Calu3 (cell line): ENCODE measurements at places on chromosomes 3 and 15.

- H3K36me3 ChIP-seq = peaks cover 25% of the 10 kb centered on the region
- peaks cover 13% of the 10 kb centered on the region for H3K4me1 ChIP-seq
- H3K4me3 ChIP-seq = peak overlapping the region; percentile 46
- peak overlapping the region; percentile 23 for H3K27ac ChIP-seq
These were observed 9.5 kb downstream of the RPS17 start for GRCh38 chr15:82530606-82531379.

DNA sequence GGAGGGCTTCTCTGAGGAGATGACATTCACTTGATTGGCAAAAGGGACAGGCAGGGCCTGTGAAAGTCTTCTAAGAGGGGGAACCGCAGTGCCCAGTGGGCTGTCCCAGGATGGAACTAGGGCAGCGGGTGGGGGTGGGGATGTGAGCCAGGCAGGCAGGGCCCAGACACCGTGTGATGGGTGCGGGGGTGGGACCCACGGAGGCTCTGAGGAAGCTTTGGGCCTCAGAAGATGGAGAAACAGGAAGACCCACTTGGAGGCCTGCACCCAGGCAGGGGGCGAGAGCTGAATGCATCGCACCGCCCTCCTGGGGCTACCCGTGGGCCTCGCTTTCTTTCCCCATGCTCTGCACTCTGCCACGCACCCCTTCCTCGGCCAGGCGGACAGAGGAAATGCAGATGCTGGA is 32.9 kb upstream of the ACAD9 start:
- peaks cover 29% of the 10 kb centered on the region for H3K27me3 ChIP-seq
- no peak overlapping the region for H3K27ac ChIP-seq
- H3K36me3 ChIP-seq = no peaks in the 10 kb centered on the region
- H3K4me1 ChIP-seq = peaks cover 15% of the 10 kb centered on the region

GRCh38 chr3:23646184-23646920 is 159.4 kb upstream of the UBE2E1 start:
- H3K4me1 ChIP-seq = peaks cover 10% of the 10 kb centered on the region
- H3K27me3 ChIP-seq = peaks cover 13% of the 10 kb centered on the region

DNA sequence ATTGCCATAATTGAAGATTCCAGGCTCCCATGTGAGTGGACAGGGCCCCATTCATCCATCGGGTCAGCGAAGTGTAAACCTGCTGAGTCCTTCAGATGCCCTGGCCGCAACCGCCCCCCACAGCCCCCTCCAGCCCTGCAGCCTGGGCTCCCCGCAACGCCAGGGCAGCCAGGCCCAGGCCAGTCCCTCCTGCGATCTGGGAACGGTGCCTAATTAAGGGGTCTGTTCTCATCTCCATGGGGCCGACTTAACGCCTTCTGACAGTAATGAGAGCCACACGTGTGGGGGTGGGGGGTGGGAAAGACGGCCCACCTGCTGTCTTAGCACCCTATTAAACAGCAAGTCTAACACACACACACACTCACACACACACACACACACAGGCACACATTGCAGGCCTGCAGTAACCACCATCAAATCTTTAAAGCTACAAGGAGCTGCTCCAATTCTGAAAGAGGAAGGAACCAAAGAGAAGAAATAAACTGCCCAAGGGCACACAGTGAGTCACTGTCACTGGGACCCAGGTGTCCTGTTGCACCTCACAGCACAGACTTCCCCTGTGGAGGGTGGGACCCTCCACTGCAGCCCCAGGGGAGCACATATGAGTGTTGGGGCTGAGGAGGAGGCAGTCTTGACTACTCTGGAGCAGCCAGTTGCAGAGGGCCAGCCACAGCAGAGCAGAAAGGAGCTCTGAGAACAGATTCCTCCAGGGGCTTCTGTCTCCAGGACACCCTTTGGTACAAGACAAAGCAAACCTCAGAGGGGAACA is 31.8 kb upstream of the HES1 start:
- no peak for DNase-seq
- H3K4me1 ChIP-seq = peaks cover 53% of the 10 kb centered on the region
- no peaks in the 10 kb centered on the region for H3K36me3 ChIP-seq
- no peak overlapping the region for H3K4me3 ChIP-seq
- H3K27me3 ChIP-seq = peaks cover 6% of the 10 kb centered on the region
- peak overlapping the region; percentile 34 for H3K27ac ChIP-seq

DNA sequence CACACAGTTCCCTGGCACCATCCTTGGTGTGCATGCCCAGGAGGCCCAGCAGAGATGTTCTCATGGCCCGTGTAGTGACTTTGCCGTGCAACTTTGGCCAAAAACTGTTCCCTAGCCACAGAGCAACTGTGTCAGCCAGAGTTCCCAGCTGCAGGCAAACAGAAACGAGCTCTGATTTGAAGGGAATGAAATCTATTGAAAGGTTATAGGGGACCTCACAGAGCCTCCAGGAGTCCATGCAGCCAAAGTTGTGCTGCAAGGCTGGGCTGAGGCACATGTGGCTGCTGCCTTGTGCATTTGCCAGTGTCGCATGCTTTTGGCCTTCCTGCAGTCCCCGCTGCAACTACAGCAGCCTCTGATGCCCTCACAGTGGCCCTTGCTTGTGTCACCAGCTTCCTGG is 70.5 kb downstream of the PLXNA1 start:
- H3K27ac ChIP-seq = no peak overlapping the region
- no peak for DNase-seq
- H3K4me3 ChIP-seq = no peak overlapping the region
- no peaks in the 10 kb centered on the region for H3K36me3 ChIP-seq
- peaks cover 26% of the 10 kb centered on the region for H3K27me3 ChIP-seq

GRCh38 chr15:70026991-70027390 is 70.7 kb downstream of the TLE3 start:
- no peaks in the 10 kb centered on the region for H3K36me3 ChIP-seq
- H3K27ac ChIP-seq = no peak overlapping the region
- H3K4me1 ChIP-seq = no peaks in the 10 kb centered on the region
- no peak for DNase-seq

DNA sequence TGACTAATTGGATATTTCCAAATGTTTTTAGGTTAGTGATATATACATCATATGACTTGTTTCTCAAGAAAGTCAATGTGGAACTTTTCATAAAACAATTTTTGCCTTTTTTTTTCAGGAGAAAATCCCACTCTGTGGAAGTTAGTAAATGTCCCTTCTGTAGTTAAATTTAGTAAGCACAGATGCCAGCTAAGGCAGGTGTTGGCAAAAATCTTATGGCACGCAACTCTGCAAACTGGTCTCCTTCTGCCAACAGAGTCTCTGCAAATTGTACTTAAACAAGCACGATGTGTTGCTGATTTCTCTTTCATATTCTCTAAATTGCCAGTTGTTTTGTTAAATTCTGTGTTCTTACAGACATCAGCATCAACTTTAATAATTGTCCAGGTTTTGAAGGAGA is 233.8 kb downstream of the IL5RA start:
- no peaks in the 10 kb centered on the region for H3K27me3 ChIP-seq
- H3K4me1 ChIP-seq = no peaks in the 10 kb centered on the region
- no peak for DNase-seq
- no peak overlapping the region for H3K4me3 ChIP-seq
- no peaks in the 10 kb centered on the region for H3K36me3 ChIP-seq

GRCh38 chr15:41492597-41493204 is 973 bp upstream of the ITPKA start:
- H3K27ac ChIP-seq = no peak overlapping the region
- peak overlapping the region; percentile 70 for H3K4me3 ChIP-seq
- peaks cover 12% of the 10 kb centered on the region for H3K27me3 ChIP-seq
- peaks cover 8% of the 10 kb centered on the region for H3K36me3 ChIP-seq
- no peak for DNase-seq

GRCh38 chr3:152292366-152292765 is 23.6 kb downstream of the MBNL1 start:
- peaks cover 44% of the 10 kb centered on the region for H3K4me1 ChIP-seq
- H3K4me3 ChIP-seq = no peak overlapping the region
- H3K27me3 ChIP-seq = no peaks in the 10 kb centered on the region
- DNase-seq = no peak
- H3K36me3 ChIP-seq = no peaks in the 10 kb centered on the region
- no peak overlapping the region for H3K27ac ChIP-seq

DNA sequence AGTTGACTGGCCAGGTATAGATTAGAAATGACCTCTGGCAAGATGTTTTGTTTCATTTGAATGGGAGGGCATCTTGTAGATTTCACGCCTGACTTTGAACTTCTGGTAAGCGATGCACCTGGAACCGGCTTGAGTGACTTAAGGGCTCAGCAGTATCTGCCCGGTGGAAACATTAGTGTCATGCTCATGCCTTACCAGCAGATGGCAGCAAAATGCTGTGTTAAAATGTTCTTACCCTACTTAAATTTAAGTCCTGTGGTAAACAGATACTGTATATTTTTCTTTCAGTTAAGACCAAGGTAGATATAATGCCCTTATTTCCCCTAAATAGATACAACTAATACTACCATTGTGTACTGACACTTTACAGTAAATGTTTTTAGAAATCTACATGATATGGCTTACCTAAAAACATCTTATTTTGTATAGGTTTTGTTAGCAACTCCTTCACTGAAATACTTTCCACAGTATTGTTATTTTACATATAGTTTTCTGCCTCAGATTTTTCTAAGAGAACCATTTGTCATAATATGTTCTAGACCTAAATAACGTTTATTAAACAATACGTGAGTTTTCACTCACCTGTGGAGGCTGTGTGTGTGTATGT is 25.5 kb downstream of the ASB7 start:
- H3K27ac ChIP-seq = no peak overlapping the region
- H3K4me1 ChIP-seq = peaks cover 14% of the 10 kb centered on the region
- peak; percentile 76 for DNase-seq
- H3K4me3 ChIP-seq = no peak overlapping the region

GRCh38 chr15:25691544-25692430 is 171.3 kb downstream of the ATP10A start:
- no peaks in the 10 kb centered on the region for H3K27me3 ChIP-seq
- H3K4me1 ChIP-seq = no peaks in the 10 kb centered on the region
- no peak overlapping the region for H3K4me3 ChIP-seq
- H3K36me3 ChIP-seq = no peaks in the 10 kb centered on the region
- no peak overlapping the region for H3K27ac ChIP-seq

DNA sequence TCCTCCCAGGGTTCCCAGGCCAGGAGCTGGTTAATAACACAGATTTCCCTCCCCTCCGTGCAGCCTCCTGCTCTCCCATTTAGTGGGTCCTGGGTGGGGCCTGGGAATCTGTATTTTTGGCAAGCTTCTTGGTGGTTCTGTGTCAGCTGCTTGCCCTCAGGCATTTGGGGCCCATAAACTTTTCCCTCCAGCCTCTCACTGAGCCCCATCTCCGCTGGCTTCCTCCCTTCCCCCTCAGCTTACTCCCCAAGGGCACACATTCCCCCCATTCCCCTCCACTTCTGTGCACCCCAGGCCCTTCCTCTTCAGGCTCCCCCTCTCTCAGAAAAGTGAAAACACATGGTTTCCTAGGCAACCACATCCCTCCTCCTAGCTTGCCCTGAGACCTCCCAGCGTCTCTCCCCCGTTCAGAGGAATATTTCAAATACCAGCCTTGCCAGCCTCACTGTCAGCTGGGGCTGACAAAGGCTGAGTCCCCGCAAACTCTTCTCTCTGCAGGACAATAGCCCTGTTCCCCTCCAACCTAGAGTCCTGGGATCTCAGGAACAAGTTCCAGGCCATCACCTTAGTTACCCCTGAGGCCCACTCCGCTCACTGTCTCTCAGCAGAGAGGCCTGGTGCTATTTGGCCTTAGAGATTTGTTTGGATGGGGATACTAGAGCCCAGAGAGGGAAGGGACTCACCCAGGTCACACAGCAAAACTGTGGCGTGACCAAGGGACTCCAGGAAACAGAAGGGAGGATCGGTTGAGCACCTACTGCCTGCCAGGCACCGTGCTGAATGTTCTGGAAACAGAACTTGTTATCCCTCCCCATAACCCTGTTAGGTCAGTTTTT is 44.6 kb upstream of the SMAD6 start:
- H3K4me3 ChIP-seq = no peak overlapping the region
- H3K27ac ChIP-seq = no peak overlapping the region
- H3K36me3 ChIP-seq = no peaks in the 10 kb centered on the region
- H3K27me3 ChIP-seq = peaks cover 19% of the 10 kb centered on the region
- DNase-seq = no peak

DNA sequence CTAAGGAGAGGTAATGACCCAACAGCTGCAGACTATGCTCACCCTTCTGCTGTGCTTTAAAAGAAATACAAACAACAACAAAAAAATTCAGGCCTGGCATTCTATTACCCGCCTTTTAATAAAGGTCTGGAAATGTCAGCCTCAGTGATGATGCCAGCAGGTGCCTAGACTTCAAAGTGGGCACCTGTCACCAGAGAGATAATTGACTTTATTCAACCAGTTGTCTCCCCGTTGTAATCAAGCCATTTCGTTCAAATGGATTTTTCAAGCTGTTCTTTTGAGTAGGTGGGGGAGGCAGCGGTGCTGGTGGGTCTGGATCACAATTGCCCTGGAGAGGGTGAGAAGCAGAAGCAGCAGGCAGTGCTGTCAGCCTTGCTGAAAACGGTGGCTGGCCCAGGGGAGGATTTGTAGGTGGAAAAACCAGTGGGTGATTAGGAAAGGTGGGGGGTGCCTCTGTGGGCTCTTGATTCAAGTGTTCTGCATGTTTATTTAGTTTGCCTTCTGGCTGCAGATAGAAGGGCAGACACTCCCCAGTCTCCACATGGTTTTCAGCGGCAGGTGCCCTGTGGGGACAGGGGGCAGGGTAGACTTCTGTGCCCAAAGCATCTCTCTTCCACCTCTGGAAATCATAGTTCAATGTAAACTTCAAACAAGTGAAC is 300.2 kb upstream of the SLCO3A1 start:
- no peak overlapping the region for H3K4me3 ChIP-seq
- H3K36me3 ChIP-seq = no peaks in the 10 kb centered on the region
- H3K27me3 ChIP-seq = no peaks in the 10 kb centered on the region
- no peak overlapping the region for H3K27ac ChIP-seq
- no peaks in the 10 kb centered on the region for H3K4me1 ChIP-seq

GRCh38 chr3:101913168-101913567 is 63.9 kb downstream of the NFKBIZ start:
- no peaks in the 10 kb centered on the region for H3K36me3 ChIP-seq
- no peak overlapping the region for H3K4me3 ChIP-seq
- DNase-seq = no peak
- no peak overlapping the region for H3K27ac ChIP-seq
- H3K27me3 ChIP-seq = no peaks in the 10 kb centered on the region
- peaks cover 5% of the 10 kb centered on the region for H3K4me1 ChIP-seq

- peak overlapping the region; percentile 94 for H3K27ac ChIP-seq
- peaks cover 13% of the 10 kb centered on the region for H3K27me3 ChIP-seq
- no peak for DNase-seq
- H3K4me3 ChIP-seq = peak overlapping the region; percentile 68
These were observed 15.5 kb upstream of the CHD2 start for GRCh38 chr15:92884436-92885223.

- H3K36me3 ChIP-seq = no peaks in the 10 kb centered on the region
- no peaks in the 10 kb centered on the region for H3K27me3 ChIP-seq
- H3K4me3 ChIP-seq = no peak overlapping the region
These were observed 65.4 kb downstream of the AQP9 start for GRCh38 chr15:58203537-58203936.

DNA sequence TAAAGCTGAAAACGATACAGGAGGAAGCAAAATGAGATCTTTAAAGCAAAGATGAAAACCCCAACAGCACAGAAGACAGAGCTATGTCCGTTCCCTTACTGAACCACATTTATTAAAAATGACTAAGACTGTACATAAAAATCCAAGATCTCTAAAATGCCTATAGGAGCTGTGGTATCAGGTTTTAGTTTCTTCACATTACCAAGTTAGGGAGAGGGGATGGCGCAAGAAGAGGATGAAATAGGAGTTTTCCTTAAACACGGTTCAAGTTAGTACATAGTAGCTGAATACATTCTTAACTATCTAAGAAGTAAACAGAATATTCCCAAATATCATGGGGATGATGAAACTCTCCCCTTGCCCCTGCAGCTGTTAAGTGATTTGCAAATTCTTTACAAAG is 6.3 kb downstream of the EOMES start:
- no peak for DNase-seq
- H3K27me3 ChIP-seq = peaks cover 49% of the 10 kb centered on the region
- peaks cover 7% of the 10 kb centered on the region for H3K36me3 ChIP-seq
- H3K4me3 ChIP-seq = no peak overlapping the region
- H3K27ac ChIP-seq = no peak overlapping the region

- H3K27ac ChIP-seq = no peak overlapping the region
- no peaks in the 10 kb centered on the region for H3K36me3 ChIP-seq
- no peak for DNase-seq
These were observed 106.5 kb upstream of the P2RY1 start for GRCh38 chr3:152728231-152728980.
